ENCODE measurements at places on chromosomes 5 and 9.

GRCh38 chr5:146560205-146560812 is 44.3 kb upstream of the GPR151 start:
- no peak for DNase-seq

GRCh38 chr9:126719618-126720031 is 85.2 kb upstream of the ZBTB43 start:
- peak; percentile 72 for DNase-seq

DNA sequence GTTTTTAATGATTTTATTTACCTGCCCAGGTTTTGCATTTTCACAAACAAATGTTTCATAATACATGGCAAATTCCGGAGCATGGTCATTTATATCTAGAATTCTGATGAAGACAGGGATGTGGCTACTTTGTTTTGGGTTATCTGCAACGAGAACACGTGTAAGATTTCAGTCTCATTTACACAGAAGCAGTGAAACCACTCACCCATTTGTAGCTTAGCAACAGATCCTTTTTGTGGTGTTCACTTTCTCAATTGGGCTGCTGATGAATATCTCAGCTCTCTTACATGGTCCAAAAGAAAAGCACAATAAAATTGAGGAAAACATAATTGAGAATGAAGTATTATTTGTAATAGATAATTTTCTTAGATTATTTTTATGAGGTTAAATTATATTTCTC is 148.6 kb downstream of the CDH9 start:
- no peak for DNase-seq

DNA sequence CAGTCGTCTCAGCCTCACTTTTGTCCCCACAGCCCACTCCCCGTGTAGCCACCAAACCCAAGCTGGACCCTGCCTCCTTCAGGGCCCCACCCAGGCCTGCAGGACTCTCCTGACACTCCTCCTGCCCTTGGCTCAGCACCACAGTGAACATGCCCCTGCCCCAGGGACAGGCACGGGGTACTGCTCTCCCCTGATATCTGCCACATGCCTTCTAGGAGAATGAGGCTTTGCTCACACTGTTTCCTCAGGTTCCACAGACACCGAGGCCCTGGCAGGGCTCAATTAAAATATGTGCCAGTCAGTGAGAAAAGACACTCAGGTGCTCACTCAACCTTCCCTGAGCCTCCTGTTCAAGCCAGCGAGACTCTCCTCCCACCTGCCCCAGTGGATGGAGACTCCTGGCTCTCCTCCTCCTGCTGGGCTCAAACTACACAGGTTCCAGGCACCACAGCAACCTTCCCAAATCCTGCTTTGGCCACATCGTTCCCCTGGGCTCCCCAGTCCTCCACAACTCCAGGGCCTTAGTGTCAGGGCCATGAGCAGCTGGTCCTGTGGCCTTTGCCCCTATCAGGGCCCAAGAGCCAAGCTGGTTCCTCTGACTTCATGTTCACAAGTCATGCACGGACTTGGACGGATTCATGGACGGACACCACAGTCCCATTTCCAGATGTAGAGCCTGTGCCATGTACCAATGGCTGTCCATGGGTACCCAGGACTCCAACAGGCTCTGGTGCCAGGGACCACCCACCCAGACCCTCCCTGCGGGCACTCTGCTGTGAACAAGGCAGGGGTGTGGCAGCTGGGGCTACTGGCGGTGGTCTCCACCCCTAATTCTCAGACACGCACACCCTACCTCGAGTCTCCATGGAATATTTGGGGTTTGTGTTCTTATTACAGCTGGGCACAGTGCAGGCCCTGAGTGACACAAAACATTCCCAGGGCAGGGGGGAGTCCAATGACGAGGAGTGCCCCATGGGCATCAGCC is 36.6 kb downstream of the BICD2 start:
- DNase-seq = no peak

GRCh38 chr5:138905541-138905940 is 30.4 kb upstream of the LRRTM2 start:
- DNase-seq = no peak

DNA sequence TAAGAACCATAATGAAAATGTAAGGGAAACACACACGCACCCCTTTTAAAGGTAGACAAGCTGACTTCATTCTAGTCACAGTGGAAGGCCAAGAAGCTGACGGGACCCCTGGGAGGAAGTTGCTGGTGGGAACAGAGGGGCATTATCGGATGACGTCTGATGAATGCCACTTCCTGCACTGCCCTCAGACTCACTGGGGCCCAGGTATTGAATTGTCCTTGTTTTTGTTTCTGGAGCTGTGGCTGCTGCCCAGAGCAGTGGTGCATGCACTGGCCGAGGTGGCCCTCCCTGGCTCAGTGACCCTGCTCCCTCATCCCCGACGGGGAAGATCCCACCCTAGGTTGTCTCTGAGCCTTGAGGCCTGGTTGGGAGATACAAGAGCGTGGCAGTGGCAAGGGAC is 15.3 kb upstream of the RPL26L1 start:
- DNase-seq = no peak
